ENCODE measurements at places on chromosomes 3 and 15.

DNA sequence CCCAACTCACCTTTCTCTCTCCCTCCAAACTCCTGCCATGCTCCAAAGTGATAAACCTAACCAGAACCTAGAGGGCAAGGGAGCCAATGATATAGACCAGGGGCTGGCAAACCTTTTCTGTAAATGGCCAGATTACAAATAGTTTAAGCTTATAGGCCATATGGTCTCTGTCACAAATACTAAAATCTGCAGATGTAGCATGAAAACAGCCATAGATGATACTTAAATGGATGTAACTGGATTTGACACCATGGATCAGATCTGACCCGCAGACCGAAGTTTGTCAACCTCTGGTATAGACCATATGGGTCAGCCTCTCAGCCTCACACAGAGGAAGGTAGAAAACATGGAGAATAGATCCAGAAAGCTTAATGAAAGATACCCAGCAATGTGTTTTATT is 165.2 kb upstream of the STT3B start:
- DNase-seq, result no peak

GRCh38 chr3:12518261-12519028 is 26.9 kb downstream of the MKRN2OS start:
- DNase-seq, result no peak

- peak; percentile 9 for DNase-seq
Measured at GRCh38 chr3:152121270-152121636, 147.5 kb upstream of the MBNL1 start.

GRCh38 chr15:56496635-56497034 is 31.7 kb upstream of the MNS1 start:
- peak; percentile 56 for DNase-seq

GRCh38 chr3:174199696-174200095 is 659.4 kb upstream of the NAALADL2 start:
- no peak for DNase-seq

- no peak for DNase-seq
Measured at GRCh38 chr3:164641071-164641470, 437.2 kb downstream of the SI start.

GRCh38 chr3:48352546-48352945 is 19.1 kb upstream of the SPINK8 start:
- DNase-seq, result no peak

DNA sequence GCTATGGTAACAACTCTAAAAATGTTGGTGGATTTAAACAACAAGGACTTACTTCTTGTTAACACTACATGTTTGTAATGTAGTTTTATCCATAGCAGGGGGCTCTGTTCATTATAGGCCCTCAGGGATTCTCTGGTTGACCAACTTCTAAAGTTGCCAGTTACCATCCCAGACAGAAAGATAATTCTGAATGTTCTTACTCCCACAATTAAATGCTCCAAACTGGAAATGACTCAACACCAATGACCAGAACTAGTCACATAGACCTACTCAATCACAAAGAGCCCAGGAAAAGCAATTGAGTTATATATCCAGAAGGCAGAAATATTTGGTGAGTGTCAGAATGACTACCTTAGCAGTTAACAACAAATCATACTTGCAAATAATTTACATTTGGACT is 199.3 kb upstream of the UMPS start:
- no peak for DNase-seq

DNA sequence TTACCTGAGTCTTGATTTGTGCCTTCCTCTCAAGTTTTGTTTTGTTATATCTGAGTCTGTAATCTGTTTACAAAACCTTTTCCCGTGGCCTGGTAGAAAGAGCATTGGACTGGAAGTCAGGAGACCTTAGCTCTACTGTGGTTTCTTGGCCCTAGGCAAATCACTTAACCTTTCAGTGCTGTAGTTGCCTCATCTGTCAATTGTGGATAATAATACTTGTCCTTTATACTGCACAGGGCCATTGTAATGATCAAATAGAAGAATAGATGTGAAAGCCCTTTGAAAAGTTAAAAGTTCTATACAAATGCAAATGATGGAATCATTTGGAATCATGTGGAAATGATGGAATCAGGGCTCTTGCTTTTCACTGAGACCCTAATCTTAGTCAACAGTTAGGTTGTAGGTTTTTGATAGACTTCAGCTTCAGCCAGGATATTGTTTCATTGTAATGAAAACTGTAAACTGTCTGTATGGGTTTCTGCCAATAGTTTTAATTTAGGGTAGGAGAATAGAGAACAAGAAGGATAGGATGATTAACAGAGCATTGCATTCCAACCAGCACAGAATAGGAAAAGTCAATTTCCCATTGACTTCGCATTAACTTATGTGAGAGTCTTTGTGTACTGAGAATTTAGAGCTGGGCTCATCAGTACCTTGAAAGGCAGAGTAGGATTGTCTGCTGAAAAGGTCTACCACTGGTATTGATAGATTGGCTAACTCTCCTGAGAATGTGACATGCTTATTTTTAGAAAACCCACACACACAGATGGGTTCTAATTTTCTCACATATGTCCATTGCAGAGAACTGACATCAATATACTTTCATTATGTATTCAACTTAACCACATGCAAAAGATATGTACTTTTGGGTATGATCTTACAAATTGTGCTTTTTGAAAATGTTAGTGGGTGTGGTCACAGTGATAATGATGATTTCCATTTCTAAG is 21.8 kb downstream of the MAP2K5 start:
- no peak for DNase-seq

GRCh38 chr15:52559575-52559974 is 9.3 kb downstream of the ARPP19 start:
- peak; percentile 78 for DNase-seq

DNA sequence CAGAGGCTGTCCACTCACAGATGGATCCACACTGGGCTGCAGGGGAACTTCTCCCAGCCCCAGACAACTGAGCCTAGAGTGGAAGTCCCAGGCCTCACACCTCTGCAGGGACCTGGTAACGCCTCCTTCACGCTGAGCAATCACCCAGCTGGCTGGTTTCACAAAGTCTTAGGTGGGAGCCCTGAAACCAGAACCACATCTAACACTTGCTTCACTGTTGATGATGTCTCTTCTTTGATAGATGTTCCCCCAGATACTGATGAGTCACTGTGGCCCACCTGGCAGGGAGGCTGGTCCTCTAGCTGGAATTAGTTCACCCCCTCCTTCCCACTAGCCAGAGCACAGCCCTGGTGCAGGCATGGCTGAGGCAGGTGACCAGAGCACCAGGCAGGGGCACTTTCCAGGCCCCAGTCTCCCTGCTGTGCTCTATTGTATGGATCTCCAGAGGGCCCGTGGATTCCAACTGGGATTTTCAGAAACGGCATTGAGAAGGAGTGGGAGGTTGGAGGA is 33.5 kb downstream of the MYL3 start:
- DNase-seq, result peak; percentile 32

DNA sequence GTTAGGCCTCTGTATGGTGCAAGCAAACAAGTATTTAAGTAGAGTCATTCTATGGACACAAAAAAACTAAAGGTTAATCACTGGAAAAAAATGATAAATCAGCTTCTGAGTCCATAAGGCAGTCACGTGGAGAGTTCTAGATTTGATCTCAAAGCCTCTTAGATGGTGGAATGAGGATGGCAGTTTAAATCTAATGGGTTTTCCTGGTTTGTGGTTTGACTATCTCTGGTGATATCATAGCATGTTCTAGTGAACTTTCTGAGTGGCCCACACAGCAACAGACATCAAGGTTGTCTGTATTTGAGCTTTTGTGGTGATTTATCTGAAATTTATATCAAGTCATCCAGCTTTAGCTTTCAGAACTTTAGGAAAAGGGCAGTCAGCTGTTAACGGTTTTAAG is 52.4 kb downstream of the ILDR1 start:
- DNase-seq, result no peak

- DNase-seq, result no peak
Measured at GRCh38 chr3:186589121-186589520, 18.6 kb downstream of the DNAJB11 start.

DNA sequence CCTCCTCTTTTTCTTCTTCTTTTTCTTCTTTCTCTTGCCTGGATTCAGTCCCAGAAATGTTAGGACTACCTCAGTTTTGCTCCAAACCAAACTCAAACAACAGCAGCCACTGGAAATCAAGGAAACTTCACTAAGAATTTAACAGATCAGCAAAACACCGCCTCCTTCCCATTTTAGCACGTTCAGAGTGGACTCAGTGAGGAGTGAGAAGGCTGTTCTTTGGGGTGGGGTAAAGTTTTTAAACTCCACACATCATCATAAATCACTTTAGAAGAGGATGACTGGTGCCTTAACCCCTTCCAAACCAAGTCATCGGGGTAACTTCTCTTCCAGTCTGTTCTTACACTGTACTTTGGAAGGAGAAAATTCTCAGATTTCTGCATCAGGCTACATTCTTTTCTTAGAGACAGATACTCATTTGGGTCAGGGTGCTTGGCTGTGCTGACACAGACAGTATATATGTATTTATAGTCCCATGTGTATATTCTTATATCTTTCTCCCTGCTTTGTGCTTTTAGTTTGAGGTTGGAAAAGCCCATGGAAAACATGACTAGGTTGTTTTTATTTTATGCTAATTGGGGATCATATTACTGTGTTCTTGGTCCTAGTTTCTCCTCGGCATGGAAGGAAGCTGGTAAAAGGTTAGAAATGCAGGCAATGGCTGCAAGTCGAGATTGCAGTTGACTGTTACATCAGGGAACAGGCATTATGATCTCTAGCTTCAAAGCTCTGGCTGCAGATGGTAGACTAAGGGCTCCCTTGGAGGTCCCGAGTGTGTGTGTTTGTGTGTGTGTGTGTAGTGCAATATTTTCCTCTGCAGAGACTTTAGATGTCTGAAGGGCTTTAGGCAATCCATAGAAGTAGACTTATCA is at the start of gene CCDC80:
Gene CCDC80, minus strand, starts transcription at position 214 of the 872 bp plus-strand sequence. CDS start 1,238 bp downstream, outside the sequence.
- no peak for DNase-seq

GRCh38 chr3:30631243-30631904 is 25.0 kb downstream of the TGFBR2 start:
- DNase-seq, result peak; percentile 90

GRCh38 chr3:114460459-114460858 is 166.6 kb downstream of the TIGIT start:
- DNase-seq, result no peak

- DNase-seq, result no peak
Measured at GRCh38 chr3:170603770-170604510, 18.1 kb upstream of the SLC7A14 start.

GRCh38 chr3:177237206-177237605 is 39.9 kb upstream of the TBL1XR1 start:
- no peak for DNase-seq

DNA sequence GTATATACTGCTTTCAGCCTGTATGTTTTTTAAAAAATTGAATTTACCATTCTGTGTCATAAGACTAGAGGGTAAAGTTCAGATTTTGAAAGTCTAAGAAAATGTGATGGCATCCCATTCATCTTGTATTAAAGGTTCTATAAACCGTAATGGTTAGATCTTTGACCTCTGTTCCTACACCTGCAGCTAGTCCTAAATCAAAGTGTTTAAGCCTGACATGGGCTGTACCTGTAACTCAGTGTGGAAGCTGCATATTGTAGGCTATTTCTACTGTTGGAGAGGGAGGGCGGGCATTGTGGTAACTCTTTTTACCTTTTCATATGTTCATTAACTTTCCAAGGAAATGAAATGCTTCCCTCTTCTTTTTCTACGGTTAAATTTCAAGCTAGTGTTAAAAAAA is 53.9 kb downstream of the ARHGEF26 start:
- DNase-seq, result no peak

GRCh38 chr3:179182902-179183301 is 34.7 kb downstream of the PIK3CA start:
- DNase-seq, result no peak

Data from activated CD4-positive, alpha-beta T cell treated with anti-CD3 and anti-CD28 coated beads, Interleukin-2, Interleukin-6, amounts not matched to agents 100 ng/mL and 50 ng/mL, durations not matched to agents 16 hours and 8 hours (primary cell).